COR-L47 (cell line): ENCODE measurements at places on chromosomes 5 and 9.
A peak's percentile ranks its signal among the peaks of the same experiment; 100 is the strongest.

DNA sequence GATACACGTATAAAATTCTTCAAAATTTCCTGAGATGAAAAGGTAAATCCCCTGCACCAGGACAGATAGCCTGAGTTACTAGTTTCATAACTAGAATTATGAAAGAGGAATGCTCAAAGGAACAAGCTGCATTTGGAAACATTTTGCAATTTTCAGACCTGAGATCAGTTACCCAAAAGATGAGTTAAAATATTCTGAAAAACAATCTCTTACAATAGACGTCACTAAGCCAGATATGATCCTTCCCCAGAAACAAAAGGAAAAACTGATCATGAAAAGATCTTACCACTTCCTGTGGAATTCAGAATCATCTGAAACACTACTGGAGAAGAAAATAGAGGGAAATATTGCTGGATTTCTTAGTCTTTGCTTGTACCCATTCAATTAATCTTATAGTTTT, 204.7 kb downstream of the ARRDC3 start:
- DNase-seq = no peak

DNA sequence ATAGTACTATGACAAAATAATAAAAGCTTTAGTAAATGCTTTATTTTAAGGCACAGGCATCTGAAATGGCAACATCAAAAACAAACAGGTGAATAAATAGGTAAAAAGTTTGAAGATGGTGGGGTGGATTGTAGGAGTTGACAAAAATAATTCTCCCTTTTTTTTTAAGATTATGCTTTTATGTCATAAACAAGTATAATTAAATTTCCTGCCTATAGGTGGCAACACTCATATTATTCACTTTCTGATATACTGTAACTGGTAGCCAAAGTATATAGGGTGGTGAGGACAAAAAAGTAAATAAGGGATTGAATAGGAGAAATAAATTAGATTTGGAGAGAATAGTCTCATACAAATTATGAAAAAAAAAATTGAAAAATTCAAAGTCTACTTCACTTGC, 120.0 kb upstream of the ACOT12 start:
- peak; percentile 8 for DNase-seq

GRCh38 chr5:34516686-34517085, 139.4 kb upstream of the RAI14 start:
- DNase-seq = no peak

DNA sequence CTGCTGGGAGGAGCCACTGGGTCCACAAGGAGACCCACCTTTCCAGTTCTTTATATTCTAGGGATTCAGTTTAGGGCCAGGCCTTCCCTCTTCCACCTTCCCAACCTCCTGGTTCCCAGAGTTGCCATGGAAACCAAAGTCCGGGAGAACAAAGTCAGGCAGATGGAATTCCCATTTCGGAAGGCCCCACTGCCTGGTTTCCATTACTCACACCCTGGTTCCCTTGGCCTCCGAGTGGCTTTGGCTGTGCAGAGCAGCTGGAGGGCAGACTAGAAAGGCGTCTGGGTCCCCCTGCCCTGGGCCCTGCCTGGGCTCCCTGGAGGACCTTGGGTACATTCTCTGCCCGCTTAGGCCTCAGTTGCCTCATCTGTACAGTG, 136.1 kb downstream of the RGS3 start:
- DNase-seq = no peak

DNA sequence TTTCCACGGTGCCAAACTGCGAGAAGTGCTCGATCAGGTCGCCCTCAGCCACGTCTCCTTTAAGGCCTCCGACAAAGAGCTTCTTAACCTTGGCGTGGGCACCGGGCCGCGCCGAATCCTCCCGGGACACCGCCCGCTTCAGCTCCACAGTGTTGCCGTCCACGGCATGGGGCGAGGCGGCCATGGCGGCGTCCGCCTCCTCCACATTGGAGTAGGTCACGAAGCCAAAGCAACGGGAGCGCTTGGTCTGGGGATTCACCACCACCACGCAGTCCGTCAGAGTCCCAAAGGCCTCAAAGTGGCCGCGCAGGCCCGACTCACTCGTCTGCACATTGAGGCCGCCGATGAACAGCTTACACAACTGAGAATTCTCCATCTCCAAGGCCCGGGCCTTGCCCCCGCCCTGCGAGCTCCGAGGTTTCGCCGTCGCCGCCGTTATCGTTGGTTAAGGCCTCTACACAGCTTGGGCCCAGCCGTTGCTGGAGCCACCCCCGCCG, 424 bp downstream of the HNRNPA0 start:
- peak; percentile 45 for DNase-seq

DNA sequence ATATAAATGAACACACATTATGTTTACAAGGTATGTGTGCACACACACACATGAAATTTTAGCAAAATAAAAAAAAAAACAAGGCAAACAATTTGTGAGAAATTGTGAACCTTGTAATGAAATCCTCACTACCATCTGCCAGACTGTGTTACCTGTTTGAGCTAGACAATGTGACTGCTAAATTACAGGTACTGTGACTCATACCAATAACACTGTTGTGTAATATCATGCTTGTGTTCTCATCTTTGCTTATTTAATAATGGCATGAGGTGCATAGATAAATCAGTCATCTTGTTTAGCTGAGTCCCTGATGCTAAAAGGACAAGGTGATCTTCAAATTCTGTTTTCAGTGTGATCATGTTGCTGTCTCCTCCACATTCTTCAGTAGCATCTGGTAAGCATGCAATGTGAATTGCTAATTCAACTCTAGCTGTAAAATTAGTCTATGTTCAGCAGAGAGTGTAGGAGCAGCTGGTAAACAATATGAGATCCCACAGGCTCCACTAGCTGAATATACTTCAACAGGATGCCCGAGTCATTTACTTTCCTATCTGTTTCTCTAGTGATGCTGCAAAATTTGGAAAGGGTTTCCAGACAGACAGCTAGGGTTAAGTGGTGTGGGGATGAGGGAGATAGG, 966.3 kb upstream of the C9orf72 start:
- DNase-seq = peak; percentile 66
